NCI-H2171 (cell line): ENCODE measurements at places on chromosomes 11 and 22.

DNA sequence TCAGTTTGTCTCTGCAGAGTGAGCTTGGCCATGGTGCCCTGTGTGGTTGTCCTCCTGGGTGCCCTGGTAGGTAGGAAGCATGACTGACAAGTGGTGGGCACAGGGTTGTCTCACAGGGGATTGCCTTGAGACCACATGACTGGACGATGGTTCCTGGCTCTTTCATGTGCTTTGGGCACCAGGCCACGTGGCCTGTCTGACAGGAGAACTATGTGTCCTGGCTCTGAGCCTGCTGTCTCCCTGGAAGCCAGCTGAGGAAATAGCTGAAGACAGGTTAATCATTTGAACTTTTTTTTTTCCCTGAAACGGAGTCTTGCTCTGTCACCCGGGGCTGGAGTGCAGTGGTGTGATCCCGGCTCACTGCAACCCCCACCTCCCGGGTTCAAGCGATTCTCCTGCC, 93.2 kb downstream of the LDLRAD3 start:
- DNase-seq = no peak

DNA sequence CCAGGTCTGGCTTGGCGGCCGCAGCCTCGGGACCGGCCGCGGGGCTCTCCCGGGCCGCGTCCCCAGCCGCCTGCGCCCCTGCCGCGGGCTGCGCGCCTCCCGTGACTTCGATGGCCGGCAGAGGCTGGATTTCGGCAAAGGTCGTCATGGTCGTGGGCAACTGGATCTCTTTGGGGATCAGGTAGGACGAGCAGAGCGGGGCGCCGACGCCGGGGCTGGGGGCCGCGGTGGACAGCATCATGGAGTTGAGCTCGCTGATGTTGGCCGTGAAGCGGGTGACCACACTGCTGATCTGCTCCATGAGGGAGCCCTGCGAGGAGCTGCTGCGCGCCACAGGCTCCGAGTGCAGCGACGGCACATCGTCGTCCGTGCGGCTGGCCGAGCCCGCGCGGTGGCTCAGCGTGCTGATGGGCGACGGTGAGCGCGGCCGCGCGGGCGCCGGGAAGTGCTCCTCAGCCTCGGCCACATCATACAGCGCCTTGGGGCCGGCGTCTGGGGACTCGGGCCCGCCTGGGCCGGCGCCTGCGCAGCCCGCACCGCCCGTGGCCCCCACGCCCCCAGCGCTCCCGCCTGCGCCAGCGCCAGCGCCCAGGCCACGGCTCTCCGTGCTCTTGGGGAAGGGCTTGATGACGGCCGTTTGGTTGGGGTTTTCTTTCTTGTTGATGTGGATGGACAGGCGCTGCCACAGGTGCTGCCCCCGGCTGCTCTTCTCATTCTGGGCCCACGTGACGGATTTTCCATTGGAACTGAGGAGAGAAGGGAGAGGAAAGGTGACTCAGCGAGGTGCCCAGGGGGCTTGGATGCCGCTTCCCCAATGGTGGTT, 171.4 kb upstream of the CTSC start:
- DNase-seq = no peak

GRCh38 chr11:105100206-105100605, 39.4 kb downstream of the CARD18 start:
- no peak for DNase-seq

- DNase-seq = no peak
Measured at GRCh38 chr11:104652996-104653395, 245.3 kb downstream of the CASP12 start.

GRCh38 chr11:38562562-38562961, 1964.5 kb upstream of the RAG2 start:
- DNase-seq = no peak

DNA sequence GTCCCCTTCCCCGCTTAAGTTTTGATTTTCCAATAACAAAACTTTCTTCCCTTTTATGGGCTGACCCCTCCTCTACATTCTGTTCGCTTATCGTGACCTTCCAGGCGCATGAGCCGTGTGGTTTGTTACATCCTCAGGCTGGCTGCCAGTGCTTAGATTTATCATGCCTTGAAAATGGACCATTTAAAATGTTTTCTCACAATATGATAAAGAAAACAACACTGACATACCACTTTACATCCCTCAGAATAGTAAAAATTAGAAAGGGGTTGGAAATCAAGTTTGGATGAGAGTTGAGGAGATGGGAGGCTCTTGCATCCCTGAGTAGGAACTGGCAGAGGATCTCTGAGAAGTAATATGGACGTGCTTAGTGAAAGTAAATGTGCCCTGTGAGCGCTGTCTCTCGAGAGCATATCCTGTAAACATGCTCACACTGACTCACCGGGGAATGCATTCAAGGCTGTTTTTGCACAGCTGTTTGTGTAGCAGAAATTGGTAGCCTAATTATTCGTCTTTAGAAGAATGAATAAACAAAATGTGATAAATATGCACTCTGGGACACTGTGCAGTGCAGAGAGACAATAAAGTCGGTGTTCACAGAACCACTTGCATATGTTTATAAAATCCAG, 17.1 kb upstream of the TOLLIP start:
- no peak for DNase-seq

DNA sequence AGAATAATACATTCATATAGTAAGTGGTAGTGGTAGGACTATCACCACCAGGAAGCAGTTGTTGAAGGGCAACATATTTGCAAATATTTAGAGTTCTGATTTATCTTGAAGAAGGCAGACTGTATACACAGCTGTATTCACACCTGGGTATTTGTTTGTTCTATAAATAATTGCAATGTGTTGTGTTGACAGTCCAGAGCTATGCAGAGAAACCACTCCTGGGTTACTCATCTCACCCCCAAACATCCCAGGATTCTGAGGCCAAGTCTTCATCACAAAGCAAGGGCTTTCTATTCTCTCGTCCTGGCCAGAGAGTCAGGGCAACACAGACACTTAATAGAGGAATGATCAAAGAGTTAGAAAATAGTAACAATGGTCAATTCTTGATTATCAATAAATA, 102.1 kb upstream of the FAT3 start:
- DNase-seq = no peak

GRCh38 chr11:111574373-111575225, 27.6 kb upstream of the SIK2 start:
- DNase-seq = no peak

DNA sequence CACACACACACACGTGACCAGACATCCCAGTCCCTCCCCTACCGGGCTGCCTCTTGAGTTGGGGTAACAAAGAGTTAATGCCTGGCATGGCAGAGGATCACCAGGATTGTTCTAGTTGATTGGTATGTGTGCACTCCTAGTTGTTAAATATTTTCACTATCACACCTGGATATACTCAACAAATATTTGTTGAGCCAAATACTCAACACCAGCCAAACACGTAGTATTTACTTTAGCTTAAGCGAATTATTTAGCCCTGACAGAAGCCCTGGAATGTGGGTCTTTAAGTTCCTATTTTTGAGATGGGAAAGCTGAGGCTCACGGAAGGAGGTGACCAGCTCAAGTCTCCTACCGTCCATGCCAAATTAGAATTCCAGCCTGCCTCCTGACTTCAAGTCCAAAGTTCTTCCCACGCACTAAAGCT, 10.5 kb downstream of the CD3E start:
- DNase-seq = no peak

DNA sequence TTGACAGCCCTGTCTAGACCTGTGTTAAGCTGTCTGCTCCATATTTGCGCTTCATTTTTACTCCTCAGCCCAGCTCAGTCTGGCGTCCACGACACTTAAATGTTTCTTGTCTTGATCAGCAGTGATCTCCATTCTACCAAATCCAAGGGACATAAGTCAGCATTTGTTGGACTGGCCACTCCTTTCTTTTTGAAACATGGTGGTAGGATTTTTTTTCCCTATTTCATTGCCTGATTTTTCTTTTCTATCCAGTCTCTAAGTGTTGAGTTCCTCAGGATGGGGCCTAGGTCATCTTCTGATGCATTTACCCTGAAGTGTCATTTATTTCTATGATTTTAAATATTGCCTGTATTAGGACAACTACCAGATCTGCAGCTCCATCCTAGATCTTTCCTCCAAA, 873 bp downstream of the NCAPH2 start:
- no peak for DNase-seq

- no peak for DNase-seq
Measured at GRCh38 chr11:5643585-5643984, 18.8 kb downstream of the TRIM34 start.

DNA sequence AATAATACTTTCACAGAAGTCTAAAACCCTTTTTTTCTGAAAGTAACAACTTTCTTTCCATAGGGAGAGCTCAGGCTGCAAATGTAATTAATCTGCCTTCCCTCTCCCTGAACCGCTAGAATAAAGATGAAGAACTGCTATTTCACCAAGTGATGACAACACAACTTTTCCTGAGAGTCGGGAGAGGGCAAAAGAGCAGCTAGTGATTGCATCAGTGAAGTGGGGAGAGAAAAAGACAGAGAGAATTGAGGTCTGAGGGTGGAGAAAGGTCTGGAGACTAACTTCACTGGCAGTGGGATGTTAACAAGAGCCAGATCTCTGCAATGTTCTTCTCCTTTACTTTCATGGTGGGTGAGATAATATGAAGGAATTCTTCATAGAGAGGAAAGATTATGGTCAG, 10.9 kb upstream of the MPEG1 start:
- DNase-seq = no peak

GRCh38 chr11:122322329-122322728, 206.3 kb upstream of the BLID start:
- DNase-seq = no peak

DNA sequence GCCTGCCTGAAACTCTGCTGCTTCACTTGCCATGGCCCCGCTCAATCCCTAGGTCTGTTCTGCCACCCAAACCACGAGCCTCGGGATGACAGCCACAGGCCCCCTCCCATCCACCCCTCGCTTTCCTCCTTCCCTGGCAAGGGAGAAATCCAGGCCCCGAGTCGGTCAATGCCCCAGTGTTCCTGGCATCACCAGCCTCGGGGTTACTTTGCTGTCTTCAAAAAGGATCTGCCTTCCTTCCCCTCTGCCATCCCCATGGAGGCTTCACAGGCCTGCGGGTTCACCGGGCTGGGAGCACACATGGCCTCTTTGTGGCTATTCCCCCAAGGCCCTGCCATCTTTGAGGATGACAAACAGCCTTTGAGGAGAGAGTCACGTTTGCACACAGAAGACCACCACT, 38.8 kb upstream of the ALX4 start:
- no peak for DNase-seq
